ENCODE measurements at places on chromosomes 2 and 18. TPM values are rescaled to one million over a fixed set of nuclear protein-coding genes. Genes with fewer than 3 reads are reported as not detected.

DNA sequence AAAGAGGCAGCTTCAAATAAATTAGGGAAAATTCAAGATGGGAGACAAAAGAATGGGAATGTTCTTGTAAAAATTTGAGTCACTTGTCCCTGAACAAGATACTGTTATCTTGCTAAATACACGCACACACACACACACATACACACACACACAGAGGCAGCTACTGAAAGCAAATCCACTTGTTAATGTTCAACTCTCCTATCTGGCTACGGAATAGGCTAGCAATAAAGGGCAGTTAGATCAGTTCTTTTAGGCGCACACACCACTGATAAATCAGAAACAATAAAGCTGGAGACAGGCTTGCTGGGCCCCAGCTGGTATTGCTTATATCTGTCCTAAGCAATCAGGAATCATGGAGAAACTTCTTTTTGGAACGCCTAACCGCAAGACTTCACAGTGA, 461.6 kb downstream of the BCL11A start:
- H3K4me1 ChIP-seq, result no peaks in the 10 kb centered on the region
- no peak overlapping the region for H3K4me3 ChIP-seq
- no peak for DNase-seq
- H3K36me3 ChIP-seq, result no peaks in the 10 kb centered on the region

- H3K27me3 ChIP-seq, result no peaks in the 10 kb centered on the region
- H3K4me1 ChIP-seq, result peaks cover 10% of the 10 kb centered on the region
- H3K4me3 ChIP-seq, result no peak overlapping the region
- no peaks in the 10 kb centered on the region for H3K36me3 ChIP-seq
Observed at GRCh38 chr2:23009545-23010149, 375.3 kb upstream of the KLHL29 start.

DNA sequence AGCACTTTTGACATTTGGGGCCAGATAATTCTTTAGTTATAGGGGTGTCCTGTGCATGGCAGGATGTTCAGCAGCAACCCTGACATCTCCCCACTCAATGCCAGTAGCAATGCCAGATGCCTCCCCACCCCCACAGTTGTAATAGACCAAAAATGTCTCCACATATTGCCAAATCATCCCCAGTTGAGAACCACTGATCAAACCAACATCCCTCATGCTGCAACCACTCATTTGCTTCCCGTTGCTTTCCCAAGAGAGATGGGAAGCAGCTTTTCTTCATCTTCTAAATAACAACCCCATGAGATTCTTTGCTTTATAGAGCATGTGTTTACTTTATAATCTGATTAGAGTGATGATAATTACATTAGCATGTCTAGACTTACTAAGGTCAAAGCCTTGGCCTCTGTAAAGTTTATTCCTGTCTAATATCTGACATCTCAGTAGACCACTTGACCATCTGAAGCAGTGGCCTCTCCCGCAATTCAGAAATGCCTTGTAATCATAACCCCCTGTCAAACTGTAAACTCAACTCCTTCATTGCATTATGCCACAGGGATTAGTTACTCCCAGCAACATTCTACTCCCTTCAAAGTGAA, 28.7 kb upstream of the C1D start:
- H3K27me3 ChIP-seq, result no peaks in the 10 kb centered on the region
- no peak overlapping the region for H3K27ac ChIP-seq
- no peaks in the 10 kb centered on the region for H3K4me1 ChIP-seq
- DNase-seq, result no peak

DNA sequence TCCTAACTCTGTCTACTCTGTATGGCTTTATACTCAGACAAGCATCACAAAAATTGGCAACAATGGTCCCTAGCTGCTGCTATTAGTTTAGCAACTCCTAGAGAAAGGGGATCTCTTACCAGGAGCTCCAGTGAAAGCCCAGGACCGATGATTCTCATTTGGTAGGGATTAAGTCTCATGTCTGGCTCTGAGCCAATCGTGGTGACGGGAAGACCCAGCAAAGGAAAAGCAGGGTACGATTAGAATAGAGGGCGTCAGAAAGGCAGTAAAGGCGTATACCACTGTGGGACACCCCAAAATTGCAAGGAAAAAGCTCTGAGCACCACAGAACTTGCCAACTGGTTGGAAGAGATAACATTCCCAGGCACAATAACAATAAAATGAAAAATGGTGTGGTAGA, 129.5 kb downstream of the MTCL1 start:
- peaks cover 4% of the 10 kb centered on the region for H3K4me1 ChIP-seq
- no peak overlapping the region for H3K4me3 ChIP-seq
- H3K27ac ChIP-seq, result no peak overlapping the region
- H3K27me3 ChIP-seq, result no peaks in the 10 kb centered on the region
- no peak for DNase-seq

DNA sequence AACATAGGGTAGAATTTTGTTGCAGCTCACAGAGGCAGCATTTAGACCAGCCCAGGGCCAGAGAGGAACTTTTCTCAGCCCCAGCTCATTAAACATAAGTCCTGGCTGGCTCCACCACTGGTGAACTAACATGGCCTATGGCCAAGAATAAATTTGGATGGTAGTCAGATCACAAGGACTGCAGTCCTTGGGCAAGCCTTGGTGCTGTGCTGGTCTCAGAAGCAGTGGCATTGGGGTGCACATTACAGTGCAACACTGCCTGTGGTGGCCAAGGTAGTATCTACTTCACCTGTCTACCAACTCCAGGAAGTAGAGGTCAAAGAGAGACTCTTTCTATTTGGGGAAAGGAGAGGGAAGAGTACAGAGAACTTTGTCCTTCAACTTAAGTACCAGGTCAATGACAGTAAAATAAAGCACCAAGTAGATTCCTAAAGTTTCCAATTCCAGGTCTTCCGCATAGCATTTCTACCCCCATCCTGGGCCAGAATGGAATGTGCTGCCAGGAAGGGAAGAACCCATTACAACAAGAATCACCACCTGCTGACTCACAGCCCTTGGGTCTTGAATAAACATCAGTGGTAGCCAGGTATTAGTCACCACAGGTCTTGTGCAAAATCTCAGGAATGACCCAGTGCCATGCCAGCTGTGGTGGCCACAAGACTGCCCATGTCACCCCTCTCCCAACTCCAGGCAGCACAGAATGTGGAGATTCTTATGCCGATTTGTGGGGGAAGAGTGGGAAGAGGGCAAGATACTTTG, 155.4 kb upstream of the FSIP2 start:
- no peak overlapping the region for H3K27ac ChIP-seq
- no peaks in the 10 kb centered on the region for H3K4me1 ChIP-seq
- no peaks in the 10 kb centered on the region for H3K36me3 ChIP-seq
- H3K27me3 ChIP-seq, result no peaks in the 10 kb centered on the region

DNA sequence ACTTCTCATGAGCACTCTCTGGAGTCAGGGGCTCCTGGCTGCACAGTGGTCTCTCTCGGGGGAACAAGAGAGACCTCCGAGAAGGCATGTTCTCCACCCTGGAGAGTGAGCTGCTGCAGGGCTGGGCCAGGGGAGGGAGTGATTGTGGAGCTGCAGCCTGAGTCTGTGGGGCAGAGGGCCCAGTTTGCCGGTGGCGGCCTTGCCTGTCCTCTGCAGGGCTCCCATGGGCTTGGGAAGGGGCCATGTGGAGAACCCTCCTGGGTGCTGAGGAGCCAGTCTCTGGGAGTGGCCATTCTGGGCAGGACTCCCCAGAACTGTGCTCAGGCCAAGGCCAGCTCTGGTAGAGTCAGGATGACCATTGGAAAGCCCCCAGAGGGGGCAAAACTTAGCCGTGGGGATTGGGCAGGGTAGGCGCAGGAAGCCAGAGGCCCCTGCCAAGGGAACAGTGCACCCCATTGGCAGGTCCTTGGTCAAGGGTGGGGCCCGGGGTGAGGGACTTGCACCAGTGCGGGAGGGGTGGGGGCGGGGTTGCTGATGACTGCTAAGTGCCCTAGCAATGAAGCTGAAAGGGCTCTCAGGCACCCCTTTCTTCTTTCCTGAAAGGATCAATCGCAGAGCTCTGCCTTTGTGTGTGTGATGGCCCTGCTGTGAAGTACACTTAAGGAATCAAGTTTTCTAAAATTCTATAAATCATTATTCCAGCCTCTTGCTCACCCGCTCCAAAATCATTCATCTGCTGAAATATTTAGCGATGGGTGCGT, 69.7 kb upstream of the BOD1L2 start:
- H3K36me3 ChIP-seq, result no peaks in the 10 kb centered on the region
- no peaks in the 10 kb centered on the region for H3K4me1 ChIP-seq
- H3K4me3 ChIP-seq, result no peak overlapping the region
- no peak overlapping the region for H3K27ac ChIP-seq
- DNase-seq, result no peak

- no peaks in the 10 kb centered on the region for H3K36me3 ChIP-seq
- no peak overlapping the region for H3K27ac ChIP-seq
- DNase-seq, result no peak
- H3K4me3 ChIP-seq, result no peak overlapping the region
- H3K27me3 ChIP-seq, result no peaks in the 10 kb centered on the region
Observed at GRCh38 chr18:37689841-37690240, 124.2 kb upstream of the CELF4 start.

KCNG2 gene
- total RNA-seq, result not detected

LINC00305 gene
- total RNA-seq, result not detected

GALNT14 gene
- 1.0 TPM for total RNA-seq
